CD8-positive, alpha-beta memory T cell (primary cell): ENCODE measurements at places on chromosomes 2 and 18. TPM values are rescaled to one million over a fixed set of nuclear protein-coding genes. Genes with fewer than 3 reads are reported as not detected.

GRCh38 chr18:3115447-3116030 lies 102.6 kb upstream of the LPIN2 start:
- no peaks in the 10 kb centered on the region for H3K27me3 ChIP-seq
- DNase-seq = no peak
- H3K27ac ChIP-seq = no peak overlapping the region
- H3K4me1 ChIP-seq = no peaks in the 10 kb centered on the region

DNA sequence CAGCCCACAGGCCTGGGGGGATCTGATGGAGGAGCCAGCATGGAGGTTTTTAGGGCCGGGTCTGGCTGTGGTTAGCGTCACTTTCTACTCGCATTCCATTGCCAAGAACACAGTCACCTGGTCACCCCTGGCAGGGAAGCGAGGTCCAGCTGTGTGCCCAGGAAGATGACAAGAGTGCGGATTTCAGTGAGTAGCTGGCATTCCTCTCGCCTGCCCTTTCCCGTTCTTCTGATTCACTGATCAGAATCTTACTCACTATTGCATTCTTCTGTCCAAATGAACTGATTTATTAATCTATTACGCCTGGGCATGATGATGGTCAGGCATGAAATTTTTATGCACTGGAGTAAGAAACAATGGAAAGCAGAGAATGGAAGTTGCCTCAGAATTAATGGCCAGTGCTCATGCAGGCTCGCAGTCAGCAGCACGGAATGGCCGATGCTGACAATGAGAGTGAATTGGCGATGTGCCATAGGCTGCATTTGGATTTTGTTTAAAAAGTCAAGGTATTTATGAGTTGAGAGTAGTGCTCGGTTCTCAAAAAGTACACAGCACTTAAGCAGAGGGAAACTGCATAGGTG lies 76.4 kb upstream of the MGAT5 start:
- peaks cover 54% of the 10 kb centered on the region for H3K4me1 ChIP-seq
- no peak overlapping the region for H3K27ac ChIP-seq
- no peaks in the 10 kb centered on the region for H3K27me3 ChIP-seq
- H3K36me3 ChIP-seq = no peaks in the 10 kb centered on the region
- DNase-seq = no peak

- H3K27me3 ChIP-seq = no peaks in the 10 kb centered on the region
- H3K27ac ChIP-seq = no peak overlapping the region
- DNase-seq = no peak
- H3K4me1 ChIP-seq = no peaks in the 10 kb centered on the region
- no peak overlapping the region for H3K4me3 ChIP-seq
- H3K36me3 ChIP-seq = no peaks in the 10 kb centered on the region
Measured at GRCh38 chr2:204775766-204776165, 230.5 kb downstream of the PARD3B start.

GRCh38 chr2:6877402-6878304 lies at the start of gene RSAD2:
Gene RSAD2, plus strand, starts transcription at chr2:6877777. Its CDS starts 24 bp downstream, at chr2:6877801.
- H3K27me3 ChIP-seq = no peaks in the 10 kb centered on the region
- peak within 1 kb of the TSS; percentile 70 for H3K4me3 ChIP-seq
- peaks cover 46% of the 10 kb centered on the region for H3K4me1 ChIP-seq
- no peaks in the 10 kb centered on the region for H3K36me3 ChIP-seq
- H3K27ac ChIP-seq = peak within 1 kb of the TSS; percentile 40
- peak; percentile 58 for DNase-seq

GRCh38 chr2:171895786-171896185 lies 1.7 kb upstream of the SLC25A12 start:
- no peaks in the 10 kb centered on the region for H3K36me3 ChIP-seq
- no peaks in the 10 kb centered on the region for H3K27me3 ChIP-seq
- H3K4me3 ChIP-seq = no peak overlapping the region
- H3K4me1 ChIP-seq = peaks cover 17% of the 10 kb centered on the region
- DNase-seq = no peak

- no peaks in the 10 kb centered on the region for H3K36me3 ChIP-seq
- H3K4me1 ChIP-seq = peaks cover 10% of the 10 kb centered on the region
- H3K27me3 ChIP-seq = no peaks in the 10 kb centered on the region
- DNase-seq = no peak
Measured at GRCh38 chr2:192159208-192159607, 35.5 kb downstream of the TMEFF2 start.

- H3K4me1 ChIP-seq = no peaks in the 10 kb centered on the region
- no peak overlapping the region for H3K4me3 ChIP-seq
- no peaks in the 10 kb centered on the region for H3K36me3 ChIP-seq
- no peak for DNase-seq
- H3K27ac ChIP-seq = no peak overlapping the region
Measured at GRCh38 chr2:221431477-221431876, 140.6 kb downstream of the EPHA4 start.

DNA sequence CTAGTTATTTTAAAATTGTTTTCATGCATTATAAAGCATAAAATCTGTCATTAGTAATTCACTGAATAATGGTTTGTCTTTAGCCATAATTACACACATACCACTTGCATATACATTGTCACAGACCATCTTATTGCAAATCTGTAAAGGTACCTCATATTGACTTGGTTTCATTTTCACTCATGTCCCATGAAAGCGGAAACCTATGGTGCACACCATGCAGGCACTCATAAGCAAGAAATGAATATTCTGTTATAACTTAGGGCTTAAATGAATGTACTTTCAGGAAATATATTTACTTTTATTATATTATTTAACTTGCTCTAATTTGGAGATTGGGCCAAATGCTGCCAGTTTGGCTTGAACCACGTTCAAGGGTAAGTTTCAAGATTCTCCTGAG lies 29.2 kb upstream of the STK17B start:
- H3K36me3 ChIP-seq = no peaks in the 10 kb centered on the region
- H3K27ac ChIP-seq = peak overlapping the region; percentile 40
- peak overlapping the region; percentile 53 for H3K4me3 ChIP-seq
- no peak for DNase-seq
- no peaks in the 10 kb centered on the region for H3K27me3 ChIP-seq
- H3K4me1 ChIP-seq = peaks cover 25% of the 10 kb centered on the region

DNA sequence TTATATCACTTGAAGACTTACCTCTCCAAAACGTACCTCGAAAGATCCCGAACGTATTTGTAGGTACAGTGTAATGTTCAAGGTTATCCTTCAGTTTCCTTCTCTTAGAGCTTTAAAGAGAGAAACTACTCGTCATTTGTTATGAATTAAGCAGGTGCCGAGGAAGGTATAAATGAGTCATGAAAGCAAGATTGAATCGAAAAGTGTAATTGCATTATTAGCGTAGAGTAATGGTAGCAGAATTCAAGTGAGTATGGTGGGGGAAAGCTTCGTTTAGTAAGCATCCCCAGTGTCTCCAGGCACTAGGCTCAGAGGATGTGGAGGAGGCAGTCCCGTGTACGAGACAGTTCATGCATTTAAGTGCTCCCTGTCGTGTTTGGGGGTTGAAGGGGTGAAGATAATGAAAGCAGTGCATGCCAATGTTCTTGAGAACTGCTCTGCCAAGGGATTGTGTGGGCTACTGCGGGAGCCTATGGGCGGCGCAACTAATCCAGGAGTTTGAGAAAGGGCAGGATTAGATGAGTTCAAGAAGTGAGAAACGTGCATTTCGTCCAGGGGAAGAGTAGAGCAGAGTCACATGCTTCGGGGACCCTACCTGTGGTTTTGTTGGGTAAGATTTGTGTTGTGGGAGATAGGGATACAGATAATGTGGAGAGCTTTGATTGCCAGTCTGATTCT lies 858 bp downstream of the POLR1B start:
- H3K4me3 ChIP-seq = peak overlapping the region; percentile 90
- peaks cover 10% of the 10 kb centered on the region for H3K36me3 ChIP-seq
- peak overlapping the region; percentile 93 for H3K27ac ChIP-seq
- DNase-seq = no peak
- H3K27me3 ChIP-seq = no peaks in the 10 kb centered on the region

- no peaks in the 10 kb centered on the region for H3K4me1 ChIP-seq
- no peak overlapping the region for H3K27ac ChIP-seq
- no peaks in the 10 kb centered on the region for H3K27me3 ChIP-seq
- no peak overlapping the region for H3K4me3 ChIP-seq
Measured at GRCh38 chr18:73728657-73729056, 419.0 kb downstream of the FBXO15 start.

DNA sequence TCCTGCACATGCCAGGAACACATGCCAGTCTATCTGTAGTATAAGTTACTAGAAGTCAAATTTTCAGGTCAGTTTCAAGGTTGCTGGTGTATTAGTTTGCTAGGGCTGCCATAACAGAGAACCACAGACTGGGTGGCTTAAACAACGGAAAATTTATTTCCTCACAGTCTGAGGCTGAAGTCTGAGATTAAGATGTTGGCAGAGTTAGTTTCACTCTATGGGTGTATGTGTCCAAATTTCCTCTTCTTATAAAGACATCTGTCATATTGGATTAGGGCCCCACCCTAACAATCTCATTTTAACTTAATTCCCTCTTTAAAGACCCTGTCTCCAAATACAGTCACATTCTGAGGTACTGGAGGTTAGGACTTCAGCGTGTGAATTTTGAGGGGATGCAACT lies 26.5 kb downstream of the B3GNT7 start:
- H3K4me3 ChIP-seq = no peak overlapping the region
- no peaks in the 10 kb centered on the region for H3K27me3 ChIP-seq
- peaks cover 10% of the 10 kb centered on the region for H3K4me1 ChIP-seq
- DNase-seq = no peak
- no peak overlapping the region for H3K27ac ChIP-seq

- H3K36me3 ChIP-seq = no peaks in the 10 kb centered on the region
- H3K27me3 ChIP-seq = no peaks in the 10 kb centered on the region
- H3K27ac ChIP-seq = no peak overlapping the region
- peaks cover 25% of the 10 kb centered on the region for H3K4me1 ChIP-seq
- DNase-seq = peak; percentile 11
Measured at GRCh38 chr18:49052891-49053644, 102.3 kb upstream of the SMAD7 start.

- no peak overlapping the region for H3K27ac ChIP-seq
- no peak overlapping the region for H3K4me3 ChIP-seq
- peaks cover 56% of the 10 kb centered on the region for H3K4me1 ChIP-seq
- DNase-seq = no peak
- H3K36me3 ChIP-seq = no peaks in the 10 kb centered on the region
- H3K27me3 ChIP-seq = no peaks in the 10 kb centered on the region
Measured at GRCh38 chr2:109029490-109030201, 40.6 kb upstream of the EDAR start.

The TCF23 gene
- not detected for polyA plus RNA-seq

The FRZB gene
- polyA plus RNA-seq = not detected

The FBXO48 gene
- 0.79 TPM for polyA plus RNA-seq

The SPATS2L gene
- polyA plus RNA-seq = 11.3 TPM
